ENCODE measurements at places on chromosomes 11 and 22. TPM values are rescaled to one million over a fixed set of nuclear protein-coding genes. Genes with fewer than 3 reads are reported as not detected.
A peak's percentile ranks its signal among the peaks of the same experiment; 100 is the strongest.

DNA sequence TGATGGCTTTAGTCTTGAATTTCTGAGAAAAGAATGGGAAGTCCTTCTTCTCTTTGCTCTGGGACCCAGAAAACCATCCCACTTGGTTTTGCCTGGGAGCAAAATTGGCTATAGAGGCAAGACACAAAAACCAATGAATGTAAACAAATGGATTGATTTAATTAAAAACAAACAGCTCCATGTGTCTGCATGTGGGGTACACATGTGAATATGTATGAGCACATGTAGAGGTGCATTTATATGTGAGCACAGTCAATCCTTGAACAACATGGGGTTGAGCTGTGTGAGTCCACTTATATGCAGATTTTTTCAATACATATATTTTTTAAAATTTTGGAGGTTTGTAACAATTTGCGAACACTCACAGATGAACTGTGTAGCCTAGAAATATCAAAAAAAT lies 87.2 kb downstream of the CCDC81 start:
- no peak overlapping the region for H3K4me3 ChIP-seq
- H3K27me3 ChIP-seq, result no peaks in the 10 kb centered on the region
- H3K36me3 ChIP-seq, result no peaks in the 10 kb centered on the region
- H3K27ac ChIP-seq, result no peak overlapping the region
- H3K4me1 ChIP-seq, result no peaks in the 10 kb centered on the region

BRD1 gene
- total RNA-seq, result 56.9 TPM

GRCh38 chr11:3169255-3170043 lies 4.3 kb upstream of the OSBPL5 start:
- peaks cover 22% of the 10 kb centered on the region for H3K4me1 ChIP-seq
- peak overlapping the region; percentile 78 for H3K4me3 ChIP-seq
- no peaks in the 10 kb centered on the region for H3K36me3 ChIP-seq
- peak overlapping the region; percentile 34 for H3K27ac ChIP-seq

- peaks cover 33% of the 10 kb centered on the region for H3K4me1 ChIP-seq
- H3K27me3 ChIP-seq, result no peaks in the 10 kb centered on the region
- peak within 1 kb of the TSS; percentile 100 for H3K27ac ChIP-seq
- peaks cover 40% of the 10 kb centered on the region for H3K36me3 ChIP-seq
- DNase-seq, result peak; percentile 91
Observed at GRCh38 chr22:37244114-37244921, at the start of gene RAC2. TSS of gene RAC2 (minus strand) at chr22:37244269. CDS start at chr22:37244148, 121 bp downstream.

GRCh38 chr11:1302041-1302460 lies 7.4 kb downstream of the TOLLIP start:
- no peaks in the 10 kb centered on the region for H3K36me3 ChIP-seq
- H3K27ac ChIP-seq, result no peak overlapping the region
